ENCODE measurements at places on chromosomes 7 and 10.

DNA sequence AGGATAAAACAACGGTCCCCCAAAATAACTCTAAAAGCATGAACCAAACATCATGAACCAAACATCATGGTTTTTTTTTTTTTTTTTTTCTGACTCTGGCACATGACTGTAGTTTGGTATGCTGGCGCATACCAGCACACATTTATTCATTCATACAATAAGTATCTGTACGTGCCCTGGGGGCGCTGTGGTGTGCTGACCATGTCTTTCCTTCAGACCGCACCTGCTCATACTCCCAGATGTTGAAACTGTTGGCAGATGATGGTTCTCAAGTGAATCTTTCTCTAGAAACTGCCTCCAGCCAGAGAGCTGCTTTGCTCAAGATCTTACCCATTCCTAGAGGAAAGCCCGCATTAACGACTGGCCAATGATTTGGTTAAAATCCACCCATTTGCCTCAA lies 114.7 kb upstream of the ANKRD30A start:
- no peak for DNase-seq

- DNase-seq: no peak
These were observed 231.6 kb downstream of the VTI1A start for GRCh38 chr10:112678581-112678980.

GRCh38 chr10:114508376-114508775 lies 104.1 kb upstream of the AFAP1L2 start:
- no peak for DNase-seq

- DNase-seq: no peak
These were observed 336.7 kb upstream of the KLF6 start for GRCh38 chr10:4121502-4122380.

DNA sequence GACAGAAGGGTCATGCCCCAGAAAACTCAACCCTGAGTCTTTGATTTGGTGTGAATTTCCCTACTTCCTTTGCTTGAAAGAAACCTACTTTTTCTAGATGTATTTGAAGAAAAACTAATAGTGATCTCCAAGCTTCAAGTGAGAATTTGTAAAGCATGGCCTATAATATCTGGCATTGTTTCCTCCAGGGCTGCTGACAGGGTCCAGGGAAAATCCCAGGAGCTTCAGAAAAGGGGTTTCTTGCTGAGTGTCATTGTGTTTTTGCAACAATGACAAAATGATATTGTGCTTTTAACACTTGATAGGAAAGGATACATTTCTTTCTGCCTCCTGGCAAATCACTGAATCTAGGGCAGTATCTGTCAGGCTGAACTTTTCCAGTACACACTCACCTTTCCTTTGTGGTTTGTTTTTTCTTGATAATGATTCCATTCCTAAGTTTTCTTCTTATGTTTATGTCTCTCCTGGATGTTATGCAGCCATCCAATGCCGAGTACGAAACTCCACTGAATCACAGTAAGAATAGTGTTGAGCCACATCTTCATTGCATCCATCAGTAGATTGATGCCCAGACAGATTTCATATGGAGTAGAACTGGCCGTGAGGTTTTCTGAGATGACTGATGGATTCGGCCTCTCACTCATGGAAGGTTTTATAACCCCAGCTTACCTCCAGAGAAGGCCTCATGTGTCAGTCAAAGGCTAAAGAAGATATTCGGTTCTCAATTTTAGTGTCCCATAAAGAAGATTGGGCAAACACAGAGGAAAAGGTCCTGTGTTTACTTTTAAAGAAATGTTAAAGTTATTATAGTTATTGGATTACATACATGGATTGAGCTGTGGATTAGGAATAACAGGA lies 76.9 kb upstream of the STEAP1B start:
- DNase-seq: no peak
